Midbrain (tissue), 1 donor: ENCODE measurements at places on chromosomes 1 and 21.

- no peak for DNase-seq
Measured at GRCh38 chr1:231763456-231763855, 136.9 kb downstream of the DISC1 start.

GRCh38 chr1:234373959-234374254 is 651 bp downstream of the COA6 start:
- DNase-seq = no peak

DNA sequence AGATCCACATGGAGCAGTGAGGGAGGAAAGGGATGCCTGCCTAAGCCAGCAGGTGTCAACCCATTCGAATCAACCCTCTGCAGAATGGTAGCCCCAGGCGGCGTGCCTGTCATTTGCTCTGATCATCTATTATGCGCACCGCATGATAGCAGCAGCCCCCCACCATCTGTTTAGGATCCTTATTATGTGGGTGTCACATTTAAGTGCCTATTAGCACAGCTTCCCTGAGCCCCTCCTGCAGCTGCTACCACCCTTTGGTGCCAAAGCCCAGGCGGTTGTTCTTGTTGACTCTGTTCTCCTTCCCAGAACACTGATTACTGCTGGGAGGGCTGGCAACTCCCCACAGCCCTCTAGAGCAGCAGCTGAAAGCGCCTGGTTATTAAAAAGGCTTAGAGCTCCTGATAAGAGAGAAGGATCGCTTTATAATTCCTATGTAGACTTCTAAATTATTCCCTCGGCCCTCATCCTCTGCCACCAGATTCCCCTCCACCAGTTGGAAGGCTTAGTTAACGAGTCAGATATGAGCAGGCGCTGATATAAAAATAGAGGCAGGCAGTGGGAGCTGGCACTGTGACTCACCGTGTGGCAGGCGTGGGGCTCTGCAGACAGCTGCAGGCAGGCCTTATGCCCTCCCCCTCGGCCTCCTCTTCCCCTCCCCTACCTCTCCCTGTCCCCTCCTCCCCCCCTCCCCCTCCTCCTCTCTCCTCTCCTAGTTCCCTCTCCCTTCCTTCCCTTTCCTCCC is 23.0 kb downstream of the ACTA1 start:
- peak; percentile 31 for DNase-seq

- no peak for DNase-seq
Measured at GRCh38 chr1:239884796-239885195, 206.9 kb upstream of the FMN2 start.

DNA sequence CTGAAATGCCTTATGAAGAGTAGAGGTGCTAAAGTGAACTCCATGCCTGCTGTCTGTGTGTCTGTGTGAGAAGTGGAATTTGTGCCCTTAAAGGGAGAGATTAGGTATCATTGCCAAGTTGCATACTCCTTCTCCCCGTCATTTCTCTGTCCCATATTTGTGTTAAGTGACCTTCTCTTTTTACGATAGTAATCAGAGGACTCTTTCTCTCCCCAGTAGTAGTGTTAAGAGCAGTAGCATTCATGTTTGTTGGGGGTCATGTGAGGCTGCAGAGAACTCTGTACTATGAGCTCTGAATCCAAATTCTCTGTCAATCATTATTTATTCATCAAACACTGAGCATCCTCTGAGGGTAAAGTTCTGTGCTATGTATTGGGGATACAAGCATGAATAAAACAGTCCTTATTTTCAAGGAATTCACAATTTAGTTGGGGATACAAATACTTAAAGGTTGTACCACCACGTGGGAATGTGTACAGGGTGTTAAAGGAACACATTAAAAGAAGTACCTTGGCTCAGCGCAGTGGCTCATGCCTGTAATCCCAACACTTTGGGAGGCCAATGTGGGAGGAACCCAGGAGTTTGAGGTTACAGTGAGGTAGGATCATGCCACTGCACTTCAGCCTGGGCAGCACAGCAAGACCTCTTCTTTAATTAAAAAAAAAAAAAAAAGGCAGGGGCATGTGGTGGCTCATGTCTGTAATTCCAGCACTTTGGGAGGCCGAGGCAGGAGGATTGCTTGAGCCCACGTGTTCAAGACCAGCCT is 24.8 kb upstream of the KCNQ4 start:
- no peak for DNase-seq

GRCh38 chr1:168728473-168729404 is at the start of gene DPT:
TSS of gene DPT (minus strand) at chr1:168729206. CDS start at chr1:168729174, 32 bp downstream.
- DNase-seq = no peak

GRCh38 chr1:87318056-87318650 is 10.5 kb upstream of the LMO4 start:
- no peak for DNase-seq

- DNase-seq = no peak
Measured at GRCh38 chr1:53567450-53567849, 108.3 kb downstream of the DMRTB1 start.

- no peak for DNase-seq
Measured at GRCh38 chr1:245541369-245541768, 386.6 kb downstream of the KIF26B start.
